ENCODE measurements at places on chromosomes 11 and 22. TPM values are rescaled to one million over a fixed set of nuclear protein-coding genes. Genes with fewer than 3 reads are reported as not detected.

The KRTAP5-7 gene
- polyA plus RNA-seq, result not detected

DNA sequence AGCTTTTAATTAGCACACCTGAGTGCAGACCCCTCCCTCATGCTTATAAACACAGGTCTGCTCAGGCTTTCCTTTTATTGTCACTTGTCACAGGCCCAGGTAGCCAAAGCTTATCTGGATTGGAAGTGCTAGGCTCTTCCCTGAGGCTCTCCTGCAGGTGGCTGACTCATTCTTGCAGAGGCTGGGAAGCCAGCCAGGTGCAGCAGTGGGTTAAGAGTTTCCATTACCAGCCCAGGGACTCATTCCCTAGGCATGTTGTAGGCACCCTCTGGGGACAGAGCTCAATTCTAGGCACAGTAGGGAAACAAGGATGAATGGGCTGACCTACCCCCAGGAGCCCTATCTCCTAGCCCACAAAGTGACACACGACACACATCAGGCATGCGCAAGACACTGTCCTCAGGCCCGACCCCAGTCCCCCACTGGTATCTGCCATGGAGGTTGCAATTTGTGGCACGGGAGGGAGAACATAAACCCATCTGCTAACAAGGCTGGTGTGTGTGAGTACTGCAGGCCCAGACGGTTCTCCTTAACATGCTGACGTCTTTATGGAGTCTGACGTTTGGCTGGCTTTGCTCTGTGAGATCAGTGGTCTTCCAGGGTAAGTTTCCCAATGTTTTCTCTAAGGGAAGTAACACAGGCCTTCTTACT is 94.2 kb downstream of the ABTB2 start:
- peaks cover 4% of the 10 kb centered on the region for H3K4me1 ChIP-seq
- H3K27ac ChIP-seq, result no peak overlapping the region
- no peak overlapping the region for H3K4me3 ChIP-seq
- H3K36me3 ChIP-seq, result no peaks in the 10 kb centered on the region
- no peak for DNase-seq
- no peaks in the 10 kb centered on the region for H3K27me3 ChIP-seq

The PHOX2A gene
- polyA plus RNA-seq, result not detected

The TMEM258 gene
- polyA plus RNA-seq, result 182 TPM

- no peaks in the 10 kb centered on the region for H3K27me3 ChIP-seq
- no peak overlapping the region for H3K27ac ChIP-seq
- no peaks in the 10 kb centered on the region for H3K4me1 ChIP-seq
Measured at GRCh38 chr11:1168721-1169161, 11.0 kb downstream of the MUC5AC start.

The MYO18B gene
- not detected for polyA plus RNA-seq

GRCh38 chr11:60127311-60127811 is 38.9 kb downstream of the MS4A2 start:
- H3K4me1 ChIP-seq, result peaks cover 33% of the 10 kb centered on the region
- DNase-seq, result no peak
- no peaks in the 10 kb centered on the region for H3K27me3 ChIP-seq

DNA sequence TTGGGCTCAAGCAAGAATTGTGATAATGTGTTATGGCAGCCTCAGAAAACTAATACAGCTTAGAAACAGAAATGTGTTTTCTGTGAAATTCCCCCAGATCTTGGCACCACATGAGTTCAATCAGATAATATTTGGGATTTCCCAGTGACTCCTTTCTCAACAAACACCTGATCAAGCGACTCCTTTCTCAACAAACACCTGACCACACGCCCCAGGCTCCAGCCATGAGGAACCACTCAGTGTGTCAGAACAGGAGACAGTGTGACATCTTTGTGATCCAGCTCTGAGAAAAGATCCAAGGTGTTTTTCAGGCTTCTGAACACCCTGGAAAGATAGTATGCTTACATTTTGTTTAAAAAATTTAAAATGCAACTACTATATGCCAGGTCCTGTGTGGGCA is 1.9 kb upstream of the UVRAG start:
- no peak overlapping the region for H3K27ac ChIP-seq
- no peaks in the 10 kb centered on the region for H3K36me3 ChIP-seq
- no peak for DNase-seq
- peak overlapping the region; percentile 5 for H3K4me3 ChIP-seq
- H3K4me1 ChIP-seq, result peaks cover 23% of the 10 kb centered on the region
- no peaks in the 10 kb centered on the region for H3K27me3 ChIP-seq

DNA sequence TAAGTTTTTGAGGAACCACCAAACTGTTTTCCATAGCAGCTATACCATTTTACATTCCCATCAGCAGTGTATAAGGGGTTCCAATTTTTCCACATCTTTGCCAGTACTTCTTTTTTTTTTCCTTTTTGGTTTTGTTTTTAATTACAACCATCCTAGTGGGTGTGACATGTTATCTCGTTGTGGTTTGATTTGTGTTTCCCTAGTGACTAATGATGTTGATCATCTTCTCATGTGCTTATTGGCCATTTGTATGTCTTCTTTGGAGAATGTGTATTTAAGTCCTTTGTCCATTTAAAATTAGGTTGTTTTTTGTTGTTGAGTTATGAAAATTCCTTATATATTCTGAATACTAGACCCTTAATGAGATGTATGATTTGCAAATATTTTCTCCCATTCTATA is 59.3 kb downstream of the STIM1 start:
- H3K27ac ChIP-seq, result peak overlapping the region; percentile 80
- H3K27me3 ChIP-seq, result no peaks in the 10 kb centered on the region
- peaks cover 8% of the 10 kb centered on the region for H3K36me3 ChIP-seq
- H3K4me3 ChIP-seq, result no peak overlapping the region
- peak; percentile 46 for DNase-seq
- peaks cover 57% of the 10 kb centered on the region for H3K4me1 ChIP-seq

The TRIM21 gene
- 33.0 TPM for polyA plus RNA-seq

The ENTHD1 gene
- polyA plus RNA-seq, result not detected

- peaks cover 33% of the 10 kb centered on the region for H3K27me3 ChIP-seq
- no peak overlapping the region for H3K4me3 ChIP-seq
- DNase-seq, result no peak
- H3K36me3 ChIP-seq, result no peaks in the 10 kb centered on the region
- no peak overlapping the region for H3K27ac ChIP-seq
Measured at GRCh38 chr11:134539285-134539684, 127.2 kb upstream of the B3GAT1 start.

The NRIP3 gene
- 0.20 TPM for polyA plus RNA-seq

- no peak overlapping the region for H3K27ac ChIP-seq
- H3K36me3 ChIP-seq, result no peaks in the 10 kb centered on the region
- no peak for DNase-seq
- H3K4me1 ChIP-seq, result no peaks in the 10 kb centered on the region
Measured at GRCh38 chr11:44680982-44681597, 45.7 kb upstream of the TSPAN18 start.

GRCh38 chr11:14218728-14219127 is 140.3 kb downstream of the RRAS2 start:
- H3K36me3 ChIP-seq, result no peaks in the 10 kb centered on the region
- DNase-seq, result no peak
- H3K27ac ChIP-seq, result no peak overlapping the region
- H3K4me1 ChIP-seq, result no peaks in the 10 kb centered on the region
- H3K4me3 ChIP-seq, result no peak overlapping the region

The C11orf91 gene
- polyA plus RNA-seq, result not detected

The PATE2 gene
- not detected for polyA plus RNA-seq

DNA sequence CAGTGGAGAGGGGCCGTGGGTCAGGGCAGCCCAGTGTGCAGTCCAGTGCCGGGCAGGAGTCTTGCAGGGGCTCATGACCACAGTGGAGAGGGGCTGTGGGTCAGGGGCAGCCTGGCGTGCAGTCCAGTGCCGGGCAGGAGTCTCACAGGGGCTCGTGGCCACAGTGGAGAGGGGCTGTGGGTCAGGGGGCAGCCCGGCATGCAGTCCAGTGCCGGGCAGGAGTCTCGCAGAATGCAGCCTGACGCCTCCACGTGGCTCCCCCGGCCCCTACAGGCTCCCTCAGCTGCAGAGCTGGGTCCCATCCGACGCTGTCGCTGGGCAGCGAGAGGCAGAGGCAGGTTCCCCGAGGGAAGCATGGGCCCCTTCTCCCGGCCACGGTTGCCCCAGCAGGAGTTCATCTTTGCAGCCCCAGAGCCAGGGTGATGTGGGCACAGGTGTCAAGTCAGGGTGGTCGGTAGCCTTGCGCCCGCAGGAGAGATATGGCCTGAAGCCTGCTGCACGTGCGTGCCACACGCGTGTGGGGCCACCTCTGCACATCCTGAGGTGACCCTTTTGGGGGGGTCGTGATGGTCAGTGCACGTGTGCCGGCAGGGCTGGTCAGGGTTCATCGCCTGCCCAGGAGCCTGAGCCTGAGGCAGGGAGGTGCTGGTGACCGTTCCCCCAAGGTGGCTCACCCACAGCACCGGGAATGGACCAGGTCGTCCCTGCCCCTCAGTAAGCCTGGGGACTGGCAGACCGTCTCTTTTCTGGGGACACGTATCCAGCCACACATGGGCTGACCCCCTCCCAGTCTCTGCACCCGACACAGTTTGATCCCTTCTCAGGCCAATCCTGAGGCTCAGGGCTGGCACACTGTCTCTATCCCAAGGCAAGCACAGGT is 2.9 kb downstream of the IFITM5 start:
- peaks cover 7% of the 10 kb centered on the region for H3K27me3 ChIP-seq
- peaks cover 2% of the 10 kb centered on the region for H3K36me3 ChIP-seq
- no peak overlapping the region for H3K4me3 ChIP-seq
- H3K27ac ChIP-seq, result peak overlapping the region; percentile 63

DNA sequence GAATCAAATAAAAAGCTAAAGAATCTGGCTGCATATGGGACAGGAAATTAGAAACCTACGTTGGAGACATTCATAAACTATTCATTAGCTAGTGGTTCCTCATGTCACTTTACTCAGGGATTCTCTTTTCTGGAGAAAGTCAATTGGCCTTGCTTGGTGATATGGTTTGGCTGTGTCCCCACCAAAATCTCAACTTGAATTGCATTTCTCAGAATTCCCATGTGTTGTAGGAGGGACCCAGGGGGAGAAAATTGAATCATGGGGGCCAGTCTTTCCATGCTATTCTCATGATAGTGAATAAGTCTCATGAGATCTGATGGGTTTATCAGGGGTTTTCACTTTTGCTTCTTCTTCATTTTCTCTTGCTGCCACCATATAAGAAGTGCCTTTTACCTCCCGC is 91.2 kb upstream of the CD44 start:
- H3K4me3 ChIP-seq, result peak overlapping the region; percentile 77
- peak overlapping the region; percentile 100 for H3K27ac ChIP-seq
- no peaks in the 10 kb centered on the region for H3K27me3 ChIP-seq
- no peak for DNase-seq
- H3K36me3 ChIP-seq, result no peaks in the 10 kb centered on the region

GRCh38 chr11:75150879-75151278 is at the start of gene SLCO2B1:
Gene SLCO2B1 (plus strand): TSS chr11:75151107. CDS start chr11:75151382, 275 bp downstream.
- no peaks in the 10 kb centered on the region for H3K4me1 ChIP-seq
- no peaks in the 10 kb centered on the region for H3K36me3 ChIP-seq
- DNase-seq, result no peak

DNA sequence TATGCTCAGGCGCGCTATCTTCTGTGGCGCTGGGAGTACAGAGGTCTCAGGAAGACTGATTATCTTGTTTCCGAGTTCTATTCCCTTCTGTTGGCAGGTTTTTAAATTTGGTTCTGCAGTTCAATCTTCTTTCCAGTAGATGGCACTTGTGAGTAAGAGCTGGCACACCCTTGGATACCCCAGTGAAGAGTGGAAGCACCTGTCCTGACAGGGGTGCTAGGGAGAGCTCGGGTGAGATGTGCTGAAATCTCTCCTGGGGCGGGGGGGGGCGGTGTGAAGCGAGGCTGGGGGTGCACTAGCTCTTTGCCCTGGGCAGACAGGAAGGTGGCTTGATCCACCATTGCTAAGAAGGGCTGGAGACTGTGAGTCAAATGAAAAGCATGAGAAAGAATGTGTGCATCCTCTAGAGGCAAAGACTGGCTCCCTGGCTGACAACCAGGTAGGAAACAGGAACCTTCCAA is 679.9 kb upstream of the CCDC179 start:
- H3K36me3 ChIP-seq, result no peaks in the 10 kb centered on the region
- H3K4me1 ChIP-seq, result no peaks in the 10 kb centered on the region
- no peak overlapping the region for H3K27ac ChIP-seq
- DNase-seq, result peak; percentile 19
- no peak overlapping the region for H3K4me3 ChIP-seq
- no peaks in the 10 kb centered on the region for H3K27me3 ChIP-seq

DNA sequence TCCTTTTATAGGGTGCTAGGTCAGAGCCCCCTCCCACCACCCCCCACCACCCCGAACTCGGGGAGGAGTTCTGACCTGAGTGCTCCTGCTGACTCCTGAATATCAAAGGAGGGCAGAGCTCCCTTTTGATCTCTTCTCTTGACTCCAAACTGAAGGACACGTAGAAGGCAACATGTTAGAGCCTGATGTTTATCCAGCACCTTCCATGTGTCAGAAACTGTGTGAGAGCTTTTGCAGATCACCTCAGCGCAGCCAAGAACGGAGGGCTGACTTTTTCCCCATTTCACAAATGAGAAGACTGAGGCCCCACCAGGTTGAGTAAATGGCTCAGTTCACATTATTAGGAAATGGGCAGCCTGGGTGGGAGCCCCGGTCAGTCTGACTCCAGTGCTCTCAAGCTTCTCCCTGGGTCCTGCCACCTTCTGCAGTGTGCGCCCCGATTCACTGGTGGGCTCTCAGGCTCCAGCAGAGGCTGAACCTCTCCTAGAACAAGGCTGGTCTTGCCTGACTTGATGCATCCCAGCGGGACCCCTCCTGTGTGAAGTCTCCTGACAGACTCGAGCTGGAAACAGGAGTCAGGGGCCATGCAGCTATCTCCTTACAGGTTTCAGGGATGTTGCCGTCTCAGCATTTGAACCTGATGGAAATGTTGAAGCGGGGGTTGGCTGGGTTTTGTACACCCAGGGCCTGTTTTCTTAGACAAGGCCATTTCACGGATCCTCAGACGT is 98.5 kb downstream of the TSPAN18 start:
- no peaks in the 10 kb centered on the region for H3K36me3 ChIP-seq
- no peak overlapping the region for H3K27ac ChIP-seq
- no peaks in the 10 kb centered on the region for H3K27me3 ChIP-seq
- DNase-seq, result no peak
- no peaks in the 10 kb centered on the region for H3K4me1 ChIP-seq
- H3K4me3 ChIP-seq, result no peak overlapping the region

GRCh38 chr11:113179181-113179704 is 135.1 kb upstream of the TTC12 start:
- H3K4me3 ChIP-seq, result no peak overlapping the region
- H3K27me3 ChIP-seq, result no peaks in the 10 kb centered on the region
- H3K27ac ChIP-seq, result no peak overlapping the region
- no peaks in the 10 kb centered on the region for H3K4me1 ChIP-seq
- H3K36me3 ChIP-seq, result no peaks in the 10 kb centered on the region

The OR51I1 gene
- polyA plus RNA-seq, result not detected

The IRF7 gene
- polyA plus RNA-seq, result 79.2 TPM

- DNase-seq, result no peak
- peaks cover 7% of the 10 kb centered on the region for H3K27me3 ChIP-seq
- no peak overlapping the region for H3K27ac ChIP-seq
- H3K4me3 ChIP-seq, result no peak overlapping the region
- no peaks in the 10 kb centered on the region for H3K4me1 ChIP-seq
- no peaks in the 10 kb centered on the region for H3K36me3 ChIP-seq
Measured at GRCh38 chr11:59849129-59849528, 3.8 kb upstream of the CBLIF start.

GRCh38 chr11:2211113-2211971 is 39.7 kb upstream of the TH start:
- H3K4me3 ChIP-seq, result no peak overlapping the region
- H3K27me3 ChIP-seq, result peaks cover 13% of the 10 kb centered on the region
- DNase-seq, result no peak
- peaks cover 3% of the 10 kb centered on the region for H3K4me1 ChIP-seq
- H3K36me3 ChIP-seq, result no peaks in the 10 kb centered on the region
